Erythroblast (primary cell): ENCODE measurements at places on chromosomes 13 and 19.

DNA sequence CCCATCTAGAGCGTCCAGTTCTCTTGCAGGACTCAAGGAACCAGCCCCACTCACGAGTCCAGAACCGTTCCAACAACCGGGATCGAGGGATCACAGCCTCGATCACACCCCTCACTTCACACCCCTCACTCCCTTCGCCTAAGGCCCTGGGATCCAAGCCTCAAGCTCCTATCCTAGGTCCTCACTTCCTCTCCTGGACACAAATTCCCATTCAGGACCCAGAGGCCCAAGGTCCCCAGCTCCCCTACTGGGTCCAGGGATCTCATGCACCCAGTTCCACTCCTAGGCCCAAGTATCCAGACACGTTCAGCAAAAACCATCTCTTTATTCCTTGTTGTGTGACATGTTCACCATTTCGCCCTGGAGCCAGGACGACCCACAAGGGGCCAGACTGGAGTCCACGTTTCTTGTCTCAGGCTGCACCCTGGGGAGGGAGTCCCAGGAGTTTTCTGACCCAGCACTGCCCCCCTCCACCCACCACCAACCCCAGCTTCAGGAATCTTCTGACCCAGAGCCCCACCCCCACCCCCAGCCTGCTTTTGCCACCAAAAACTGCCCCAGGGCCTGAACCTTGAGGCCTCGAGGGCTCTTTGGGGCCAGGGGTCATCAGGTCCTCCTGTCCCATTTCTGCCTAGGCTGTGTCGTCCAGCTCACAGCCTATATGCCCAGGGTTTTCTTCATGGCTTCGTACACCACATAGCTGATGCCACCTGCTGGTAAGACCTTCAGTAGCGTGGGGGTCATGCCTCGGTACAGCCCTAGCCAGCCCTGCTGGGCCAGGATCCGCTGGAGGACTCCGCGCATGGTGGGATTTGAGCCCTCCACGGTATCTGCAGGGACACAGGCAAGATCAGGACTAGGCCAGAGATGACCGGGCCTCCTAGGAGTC is 1.4 kb upstream of the KHSRP start:
- no peak for DNase-seq

GRCh38 chr19:7311911-7312310 is 17.7 kb upstream of the INSR start:
- DNase-seq, result no peak

DNA sequence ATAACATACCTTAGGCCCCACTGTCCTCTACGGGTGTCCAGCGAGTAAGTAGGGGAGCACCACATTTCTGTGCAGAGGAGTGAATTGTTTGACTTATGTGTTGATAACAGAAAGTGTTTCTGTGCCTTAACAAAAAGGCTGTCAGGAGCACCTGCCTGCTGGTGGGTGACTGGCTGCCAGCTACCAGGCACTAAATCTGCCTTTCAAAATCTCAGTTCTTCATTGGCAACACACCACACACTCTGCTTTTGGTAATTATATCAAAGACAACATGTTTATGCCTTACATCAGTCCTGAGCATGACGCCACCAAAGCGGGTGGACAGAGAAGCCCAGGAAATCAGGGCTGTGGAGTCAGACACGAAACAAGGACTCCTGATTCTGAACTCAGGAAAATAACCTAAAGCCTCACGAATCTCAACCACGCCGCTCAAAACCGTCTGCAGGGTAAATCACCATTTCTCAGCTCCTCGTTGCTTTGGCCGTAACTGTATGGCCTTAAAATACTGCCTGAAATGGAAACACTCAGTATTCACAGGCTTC is 105.2 kb upstream of the SOX1 start:
- DNase-seq, result no peak

DNA sequence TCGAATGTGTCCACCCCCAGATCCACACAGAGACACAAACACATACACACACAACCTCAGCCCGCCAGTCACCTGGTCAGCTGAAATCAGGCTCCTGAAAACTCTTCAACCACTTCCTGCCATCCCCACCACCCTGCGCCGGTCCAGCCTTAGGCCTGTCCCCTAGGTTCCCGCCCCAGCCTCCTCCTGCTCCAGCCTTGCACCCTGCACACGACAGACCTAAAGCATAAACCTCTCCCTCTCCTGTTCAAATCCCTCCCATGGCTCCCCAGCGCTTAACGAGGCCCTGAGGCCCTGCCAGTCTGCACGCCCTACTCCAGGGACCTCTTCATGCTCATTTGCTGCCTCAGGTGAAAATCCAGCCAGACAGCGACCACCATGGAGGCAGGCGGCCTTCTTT is 7.1 kb downstream of the PNMA8B start:
- no peak for DNase-seq

GRCh38 chr19:30630289-30631032 is 258.3 kb downstream of the ZNF536 start:
- no peak for DNase-seq

- peak; percentile 73 for DNase-seq
These were observed 688 bp downstream of the ZNF606 start for GRCh38 chr19:58001895-58002369.

GRCh38 chr13:85970727-85971126 is 171.5 kb upstream of the SLITRK6 start:
- DNase-seq, result no peak

GRCh38 chr13:46267166-46267565 is 55.4 kb downstream of the LRRC63 start:
- no peak for DNase-seq

- no peak for DNase-seq
These were observed 939 bp upstream of the RANBP3 start for GRCh38 chr19:5978606-5979552.

GRCh38 chr13:52162279-52163101 is 3.1 kb upstream of the NEK3 start:
- no peak for DNase-seq
